Esophagus squamous epithelium (tissue), 5 donors: ENCODE measurements at places on chromosomes 7 and 10.

DNA sequence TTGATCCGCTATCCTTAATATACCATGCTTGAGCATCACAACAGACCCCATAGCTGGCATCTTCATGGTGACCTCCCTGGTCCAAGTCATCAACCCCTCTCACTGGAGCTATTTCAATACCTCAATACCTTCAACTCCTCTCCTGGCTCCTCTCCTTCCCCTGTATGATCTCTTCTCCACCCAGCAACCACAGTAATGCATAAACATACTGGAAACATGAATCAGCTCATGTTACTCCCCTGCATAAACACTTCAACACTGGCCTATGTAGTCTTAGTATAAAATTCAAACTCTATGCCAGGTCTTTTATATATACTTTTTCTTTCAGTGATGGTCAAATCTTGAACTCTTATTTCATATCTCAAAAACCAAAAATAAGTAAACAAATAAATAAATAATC is 31.8 kb upstream of the TMEM273 start:
- no peak for DNase-seq

GRCh38 chr10:72625608-72626443 is at the start of gene MICU1:
Gene MICU1 (minus strand): TSS chr10:72626079. CDS start chr10:72566793, 59,286 bp downstream.
- DNase-seq: peak; percentile 76

- DNase-seq: no peak
These were observed 566.6 kb downstream of the KCNMA1 start for GRCh38 chr10:77071001-77071511.

DNA sequence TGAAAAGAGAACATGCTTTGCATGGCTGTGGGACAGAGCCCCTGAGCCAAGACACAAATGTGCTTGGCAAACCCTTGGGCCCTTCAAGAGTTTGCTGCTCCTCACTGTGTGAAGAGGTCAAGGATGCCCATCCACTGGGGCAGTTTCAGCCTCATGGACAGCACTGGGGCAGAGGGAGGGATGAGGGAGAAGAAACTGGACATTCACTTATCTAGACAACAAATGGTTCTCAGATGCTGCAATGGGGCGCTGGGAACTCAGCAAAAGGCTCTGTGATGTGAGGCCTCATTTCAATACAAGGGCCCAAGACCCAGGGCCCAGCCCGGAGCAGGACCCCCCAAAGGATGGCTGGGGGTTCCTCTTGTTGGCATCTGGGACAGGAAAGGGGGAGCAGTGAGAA is 49.1 kb downstream of the EBF3 start:
- DNase-seq: no peak

GRCh38 chr10:130717083-130717482 is 580.9 kb downstream of the GLRX3 start:
- DNase-seq: no peak
